ENCODE measurements at places on chromosomes 2 and 18. TPM values are rescaled to one million over a fixed set of nuclear protein-coding genes. Genes with fewer than 3 reads are reported as not detected.

DNA sequence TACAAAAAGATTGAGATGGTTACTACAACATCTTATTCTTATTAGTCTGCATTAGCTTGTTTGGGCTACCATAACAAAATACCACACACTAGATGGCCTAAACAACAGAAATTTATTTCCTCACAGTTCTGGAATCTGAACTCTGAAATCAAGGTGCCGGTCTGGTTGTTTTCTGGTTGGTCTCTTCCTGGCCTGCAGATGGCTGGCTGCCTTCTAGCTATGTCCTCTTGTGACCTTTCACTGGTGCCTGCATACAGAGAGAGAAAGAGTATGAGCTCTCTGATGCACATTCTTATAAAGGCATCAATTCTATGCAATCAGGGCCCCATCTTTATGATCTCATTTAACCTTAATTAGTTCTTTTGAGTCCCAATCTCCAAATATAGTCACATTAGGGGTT, 696.5 kb downstream of the TDRD15 start:
- no peak overlapping the region for H3K4me3 ChIP-seq
- H3K27me3 ChIP-seq = no peaks in the 10 kb centered on the region
- no peak overlapping the region for H3K27ac ChIP-seq
- H3K36me3 ChIP-seq = no peaks in the 10 kb centered on the region

GRCh38 chr2:12835733-12836132, 119.0 kb downstream of the TRIB2 start:
- no peaks in the 10 kb centered on the region for H3K27me3 ChIP-seq
- H3K4me3 ChIP-seq = no peak overlapping the region
- no peaks in the 10 kb centered on the region for H3K36me3 ChIP-seq

DNA sequence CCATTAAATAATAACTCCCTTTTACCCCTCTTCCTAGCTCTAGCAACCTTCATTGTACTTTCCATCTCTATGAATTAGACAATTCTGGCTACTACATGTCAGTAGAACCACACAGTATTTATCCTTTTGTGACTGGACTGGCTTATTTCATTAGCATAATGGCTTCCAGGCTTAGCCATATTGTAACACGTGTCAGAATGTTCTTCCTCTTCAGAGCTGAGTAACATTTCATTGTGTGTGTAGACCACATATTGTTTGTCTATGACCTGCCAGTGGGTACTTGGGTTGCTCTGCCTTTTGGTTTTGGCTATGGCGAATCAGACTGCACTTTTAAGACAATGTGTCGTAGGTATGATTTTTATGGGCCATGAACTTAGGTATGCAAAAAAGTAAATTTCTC, 20.9 kb downstream of the TSN start:
- no peak overlapping the region for H3K4me3 ChIP-seq
- H3K36me3 ChIP-seq = no peaks in the 10 kb centered on the region
- no peak overlapping the region for H3K27ac ChIP-seq
- H3K4me1 ChIP-seq = no peaks in the 10 kb centered on the region

CNPPD1 gene
- 67.7 TPM for total RNA-seq

DNA sequence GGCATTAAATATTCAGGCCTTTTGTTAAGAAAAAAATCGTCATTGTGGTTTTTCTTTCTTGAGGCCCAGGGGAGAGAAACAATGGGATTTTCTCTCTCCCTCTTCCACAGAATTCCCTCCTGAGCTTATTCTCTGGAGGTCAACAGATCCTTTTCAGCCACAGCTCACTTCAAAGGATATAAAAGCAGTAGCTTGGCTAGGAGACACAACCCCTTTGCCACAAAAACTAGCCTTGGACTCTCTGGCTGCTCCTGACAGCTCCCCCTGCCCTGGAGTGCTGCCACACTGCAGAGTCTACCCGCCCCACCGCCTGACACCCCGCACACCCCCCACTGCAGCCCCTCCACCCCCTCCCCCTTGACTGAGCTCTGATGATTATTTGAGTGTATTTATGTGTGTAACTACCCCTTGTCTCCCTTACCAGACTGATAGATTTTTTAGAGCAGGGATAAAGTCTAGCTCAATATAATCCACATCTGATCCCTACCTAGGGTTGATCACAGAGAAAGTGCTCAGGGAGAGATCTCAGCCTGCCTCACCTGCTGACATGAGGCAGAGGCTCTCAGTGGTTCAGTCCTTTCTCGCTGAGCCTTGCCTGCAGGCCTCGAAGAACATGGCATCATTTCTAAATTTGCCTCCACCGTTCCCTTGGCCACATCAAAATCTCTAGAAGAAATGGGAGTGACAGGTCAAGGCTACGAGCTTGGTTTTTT, 132.2 kb upstream of the SP5 start:
- H3K4me1 ChIP-seq = no peaks in the 10 kb centered on the region
- H3K27ac ChIP-seq = no peak overlapping the region
- no peaks in the 10 kb centered on the region for H3K27me3 ChIP-seq
- DNase-seq = no peak
- no peak overlapping the region for H3K4me3 ChIP-seq

DNA sequence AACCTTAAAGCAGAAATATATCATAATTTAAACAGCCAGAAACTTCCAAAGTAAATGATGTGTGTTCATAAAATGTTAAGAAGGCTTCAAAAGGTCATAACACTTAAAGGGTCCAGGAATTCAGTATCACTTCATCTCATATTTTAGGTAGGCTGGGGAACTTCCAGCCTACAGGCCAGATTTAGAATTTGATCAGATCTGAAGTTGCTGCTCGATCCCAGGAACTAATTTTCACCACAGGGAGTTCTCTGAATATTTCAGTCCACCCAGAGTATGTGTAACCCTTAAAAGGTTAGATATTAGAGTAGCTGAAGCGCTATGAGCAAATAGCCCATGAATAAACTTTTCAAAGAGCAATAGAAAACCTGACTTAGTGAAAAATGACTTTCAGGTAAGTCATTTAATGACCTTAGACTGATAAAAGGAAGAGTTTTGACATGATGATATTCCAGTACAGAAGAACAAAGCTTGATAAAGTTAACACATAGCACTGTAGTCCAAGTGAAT, 1.7 kb downstream of the WIPF1 start:
- DNase-seq = no peak
- H3K27me3 ChIP-seq = no peaks in the 10 kb centered on the region
- H3K4me1 ChIP-seq = peaks cover 35% of the 10 kb centered on the region
- H3K27ac ChIP-seq = peak overlapping the region; percentile 77

- no peaks in the 10 kb centered on the region for H3K4me1 ChIP-seq
- H3K36me3 ChIP-seq = no peaks in the 10 kb centered on the region
- H3K27ac ChIP-seq = no peak overlapping the region
- no peaks in the 10 kb centered on the region for H3K27me3 ChIP-seq
- no peak for DNase-seq
Measured at GRCh38 chr2:235850289-235850688, 317.9 kb downstream of the GBX2 start.

GRCh38 chr2:135245071-135245470, 193.0 kb downstream of the RAB3GAP1 start:
- H3K4me1 ChIP-seq = no peaks in the 10 kb centered on the region
- no peak overlapping the region for H3K27ac ChIP-seq
- no peaks in the 10 kb centered on the region for H3K36me3 ChIP-seq
- H3K4me3 ChIP-seq = no peak overlapping the region

SLC5A7 gene
- 0.30 TPM for total RNA-seq

GRCh38 chr2:96952016-96952750, 34.2 kb downstream of the FAM178B start:
- H3K27me3 ChIP-seq = peaks cover 3% of the 10 kb centered on the region
- no peak for DNase-seq
- no peak overlapping the region for H3K27ac ChIP-seq
- no peak overlapping the region for H3K4me3 ChIP-seq

DNA sequence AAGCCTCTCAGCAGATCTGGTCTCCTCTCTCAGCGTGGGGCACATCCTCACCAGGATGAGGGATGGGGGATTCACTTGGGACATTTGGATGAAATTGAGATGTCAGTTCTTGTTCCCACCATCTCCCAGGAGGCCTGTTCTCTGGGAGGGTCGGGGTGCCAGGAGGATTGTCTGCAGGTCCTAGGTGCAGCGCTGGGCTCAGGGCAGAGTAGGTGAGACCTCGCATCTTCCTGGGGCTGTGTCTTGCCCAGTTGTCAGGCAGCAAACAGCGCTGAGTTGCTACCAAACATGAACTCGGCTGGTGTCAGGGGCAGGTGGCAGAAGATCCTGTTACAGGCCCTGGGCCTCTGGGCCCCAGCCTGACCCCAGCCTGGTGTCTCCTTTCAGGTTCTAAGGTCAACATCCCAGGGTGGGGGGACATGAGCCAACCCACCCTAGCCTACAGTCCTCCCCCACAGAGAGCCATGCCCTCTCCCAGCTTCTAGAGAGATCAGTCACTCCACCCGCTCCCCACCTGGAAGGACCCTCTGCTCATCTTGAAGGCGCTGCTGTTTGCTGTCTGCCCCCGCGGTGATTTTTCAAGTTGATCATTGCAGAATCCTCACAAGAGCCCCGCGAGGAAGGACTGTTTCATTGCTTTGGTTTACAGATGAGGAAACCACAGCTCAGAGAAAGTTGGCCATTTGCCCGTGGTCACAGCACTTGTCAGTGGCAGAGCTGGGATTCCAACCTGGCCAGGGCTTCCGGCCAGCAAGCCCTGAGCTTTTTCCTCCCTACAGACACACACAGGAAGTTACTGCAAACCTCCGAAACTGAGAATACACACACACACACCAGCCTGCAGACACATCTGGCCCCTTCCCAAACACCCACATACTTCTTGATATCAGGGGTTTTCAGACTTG, 83.9 kb downstream of the STPG4 start:
- H3K4me3 ChIP-seq = no peak overlapping the region
- no peaks in the 10 kb centered on the region for H3K27me3 ChIP-seq
- peak overlapping the region; percentile 92 for H3K27ac ChIP-seq
- H3K36me3 ChIP-seq = peaks cover 24% of the 10 kb centered on the region

RAPGEF4 gene
- 14.6 TPM for total RNA-seq

MPP4 gene
- total RNA-seq = 0.30 TPM

PLGLB1 gene
- total RNA-seq = 2.7 TPM

- no peaks in the 10 kb centered on the region for H3K27me3 ChIP-seq
- no peaks in the 10 kb centered on the region for H3K4me1 ChIP-seq
- no peak overlapping the region for H3K27ac ChIP-seq
- H3K4me3 ChIP-seq = no peak overlapping the region
- H3K36me3 ChIP-seq = no peaks in the 10 kb centered on the region
Measured at GRCh38 chr18:46588971-46589660, 67.9 kb downstream of the LOXHD1 start.

DNA sequence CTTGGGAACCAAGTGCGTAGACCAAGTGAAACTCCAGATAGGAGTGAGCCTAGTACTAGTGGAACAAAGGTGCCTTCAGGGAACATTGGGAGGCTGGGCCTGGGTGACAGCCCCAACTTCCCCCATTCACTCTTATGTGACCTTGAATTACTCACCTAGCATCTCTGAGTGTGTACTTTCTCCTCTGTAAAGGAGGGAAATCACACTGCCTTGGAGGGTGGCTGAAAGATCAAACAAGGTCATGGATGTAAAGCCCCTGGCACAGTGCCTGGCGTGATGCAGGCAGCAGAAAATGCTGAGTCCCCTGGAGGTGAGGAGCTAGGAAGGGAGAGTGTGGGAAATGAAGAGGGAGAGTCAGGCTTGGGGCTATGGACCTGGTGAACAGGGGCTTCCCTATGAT, 45.9 kb downstream of the MARCO start:
- H3K4me1 ChIP-seq = no peaks in the 10 kb centered on the region
- H3K27ac ChIP-seq = no peak overlapping the region
- no peaks in the 10 kb centered on the region for H3K27me3 ChIP-seq

DNA sequence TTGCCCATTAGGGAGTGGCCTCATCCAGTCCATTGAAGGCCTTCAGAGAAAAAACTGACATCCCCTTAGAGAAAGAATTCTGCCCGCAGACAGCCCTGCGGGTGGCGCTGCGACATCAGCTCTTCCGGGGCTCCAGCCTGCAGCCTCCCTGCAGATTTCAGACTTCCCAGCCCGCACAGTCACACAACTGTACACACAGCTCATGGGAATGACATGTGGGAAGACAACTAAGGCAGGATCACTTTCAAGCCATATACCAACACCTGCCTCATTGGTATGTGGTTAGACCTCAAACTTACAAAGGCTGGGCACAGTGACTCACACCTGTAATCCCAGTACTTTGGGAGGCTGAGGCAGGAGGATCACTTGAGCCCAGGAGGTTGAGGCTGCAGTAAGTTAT, 24.8 kb upstream of the TUBB6 start:
- H3K4me3 ChIP-seq = no peak overlapping the region
- H3K27me3 ChIP-seq = peaks cover 15% of the 10 kb centered on the region
- peaks cover 11% of the 10 kb centered on the region for H3K4me1 ChIP-seq
- no peak for DNase-seq

DNA sequence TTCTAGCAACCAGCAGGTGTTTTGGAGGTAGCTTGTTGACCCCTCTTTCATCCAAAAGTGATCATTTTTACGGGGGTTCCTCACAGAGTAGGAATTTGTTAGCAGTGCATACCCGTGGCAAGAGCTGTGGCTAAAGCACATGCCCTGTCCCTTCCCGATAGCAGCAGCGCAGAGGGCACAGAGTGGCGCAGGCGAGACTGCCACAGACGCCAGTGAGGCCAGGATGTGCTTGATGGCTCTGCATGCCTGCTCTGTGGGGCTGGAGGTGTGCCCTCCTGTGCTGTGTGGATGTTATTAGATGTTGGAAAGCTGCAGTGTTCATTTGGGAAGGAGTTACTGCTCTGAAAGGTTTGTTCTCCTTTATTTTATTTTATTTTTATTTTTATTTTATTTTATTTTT, 153.6 kb downstream of the FAM210A start:
- H3K4me3 ChIP-seq = no peak overlapping the region
- H3K27me3 ChIP-seq = no peaks in the 10 kb centered on the region
- H3K27ac ChIP-seq = no peak overlapping the region
- no peaks in the 10 kb centered on the region for H3K36me3 ChIP-seq

CYP27C1 gene
- not detected for total RNA-seq

GRCh38 chr2:92072461-92073035, 2798.7 kb upstream of the TEKT4 start:
- no peak overlapping the region for H3K4me3 ChIP-seq
- H3K36me3 ChIP-seq = no peaks in the 10 kb centered on the region
- no peaks in the 10 kb centered on the region for H3K4me1 ChIP-seq
- peak; percentile 19 for DNase-seq
- H3K27ac ChIP-seq = no peak overlapping the region
- H3K27me3 ChIP-seq = no peaks in the 10 kb centered on the region

All from lower lobe of right lung (tissue), 2 donors.